ENCODE measurements at places on chromosomes 1 and 21.

GRCh38 chr1:149965440-149965839, 28.8 kb upstream of the MTMR11 start:
- no peak for DNase-seq

DNA sequence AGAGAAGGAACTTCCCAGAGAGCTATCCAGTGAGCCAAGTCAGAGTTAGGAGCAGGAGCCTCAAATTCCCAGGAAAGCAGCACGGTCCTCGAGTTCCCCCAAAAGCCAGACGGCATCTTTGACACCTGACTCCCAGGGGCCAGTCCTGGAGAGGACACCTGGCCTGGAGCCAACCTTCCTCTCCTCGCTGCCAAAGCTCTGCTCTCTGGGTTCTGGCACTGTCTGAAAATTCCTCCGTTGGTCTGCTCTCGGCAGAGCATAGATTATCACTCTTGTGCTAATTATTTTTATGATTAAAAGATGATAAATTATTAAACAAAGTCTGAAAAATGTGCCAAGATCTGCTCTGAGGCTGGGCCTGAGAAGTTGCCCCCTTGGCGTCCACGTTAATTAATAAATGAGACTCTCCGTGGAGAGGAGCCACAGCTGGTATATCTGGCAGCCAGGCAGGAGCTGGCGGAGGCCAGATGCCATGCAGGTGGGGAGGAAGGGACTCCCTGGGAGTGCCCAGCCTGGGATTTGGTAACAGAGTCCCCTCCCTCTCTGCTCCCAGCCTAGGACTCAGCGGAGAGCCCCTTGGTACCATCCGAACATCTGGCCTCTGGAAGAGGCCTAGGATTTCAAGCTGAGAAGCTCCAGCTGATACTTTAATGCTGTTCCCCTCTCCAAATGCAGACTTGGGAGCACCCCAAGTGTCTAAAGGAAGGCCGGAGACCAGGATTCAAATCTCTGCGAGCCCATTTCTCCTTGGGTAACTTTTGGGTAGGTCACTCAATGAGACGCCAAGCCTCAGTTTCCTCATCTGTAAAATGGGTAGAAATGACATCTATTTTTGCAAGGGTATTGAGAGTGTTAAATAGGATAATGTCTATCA, 163.7 kb upstream of the POU3F1 start:
- DNase-seq = no peak

GRCh38 chr1:18178111-18178510, 70.5 kb downstream of the IGSF21 start:
- no peak for DNase-seq

DNA sequence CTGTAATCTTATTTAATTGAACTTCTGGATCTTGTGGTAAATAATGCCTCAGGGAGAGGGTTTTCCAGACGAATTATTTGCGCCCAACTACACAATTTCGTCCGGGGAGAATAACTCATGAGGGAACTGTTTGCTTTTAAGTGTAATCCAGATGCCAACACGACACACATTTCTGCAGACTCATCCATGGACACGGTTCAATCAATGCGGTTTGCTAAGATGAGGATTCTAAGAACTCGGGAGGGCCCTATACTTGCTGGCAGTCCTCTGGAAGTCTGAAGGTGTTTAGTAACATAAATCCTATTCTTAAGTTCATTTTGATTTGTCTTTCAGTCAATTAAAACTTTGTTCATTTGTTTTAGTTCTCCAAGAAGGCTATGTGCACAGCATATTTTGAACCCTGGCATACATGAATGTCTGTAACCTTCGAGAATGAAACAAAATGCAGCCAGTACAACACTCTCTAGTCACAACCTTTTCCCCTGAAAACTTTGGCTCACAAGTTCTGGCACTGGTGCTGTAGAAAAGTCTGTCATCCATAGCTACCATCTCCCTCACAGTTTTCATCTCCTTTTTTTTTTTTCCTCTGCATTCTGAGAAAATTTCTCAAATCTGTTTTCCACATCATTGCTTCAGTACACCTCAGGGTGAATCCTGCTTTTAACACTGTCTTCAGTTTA, 38.8 kb downstream of the DIPK1A start:
- no peak for DNase-seq

GRCh38 chr1:86640161-86640670, 64.2 kb upstream of the SH3GLB1 start:
- DNase-seq = no peak

DNA sequence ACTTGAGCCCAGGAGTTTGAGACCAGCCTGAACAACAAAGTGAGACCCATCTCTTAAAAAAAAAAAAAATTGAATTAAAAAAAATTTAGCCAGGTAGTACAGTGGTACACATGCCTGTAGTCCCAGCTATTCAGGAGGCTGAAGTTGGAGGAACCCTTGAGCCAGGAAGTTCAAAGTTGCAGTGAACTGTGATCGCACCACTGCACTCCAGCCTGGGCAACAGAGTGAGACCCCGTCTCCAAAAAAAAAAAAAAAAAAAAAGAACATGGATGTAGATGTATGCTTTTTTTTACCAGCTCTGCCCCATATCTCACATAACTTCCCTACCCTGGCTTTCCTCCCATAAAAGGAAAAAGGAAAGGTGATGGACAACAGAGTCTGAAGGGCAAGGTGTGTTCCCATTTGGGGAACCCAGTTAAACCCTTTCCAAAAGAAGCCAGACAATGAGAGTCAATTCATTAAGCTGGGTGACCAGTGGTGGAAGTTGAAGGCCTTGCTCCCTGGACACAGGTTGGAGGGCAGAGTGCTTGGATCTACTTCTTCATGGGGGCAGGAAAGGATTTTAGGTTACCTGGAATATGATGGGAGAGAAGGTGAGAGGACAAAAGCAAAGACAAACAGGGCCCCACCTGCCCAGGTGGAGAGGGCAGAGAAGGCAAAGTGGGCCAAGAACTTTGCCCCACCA, 2.9 kb downstream of the KRTCAP2 start:
- DNase-seq = no peak

DNA sequence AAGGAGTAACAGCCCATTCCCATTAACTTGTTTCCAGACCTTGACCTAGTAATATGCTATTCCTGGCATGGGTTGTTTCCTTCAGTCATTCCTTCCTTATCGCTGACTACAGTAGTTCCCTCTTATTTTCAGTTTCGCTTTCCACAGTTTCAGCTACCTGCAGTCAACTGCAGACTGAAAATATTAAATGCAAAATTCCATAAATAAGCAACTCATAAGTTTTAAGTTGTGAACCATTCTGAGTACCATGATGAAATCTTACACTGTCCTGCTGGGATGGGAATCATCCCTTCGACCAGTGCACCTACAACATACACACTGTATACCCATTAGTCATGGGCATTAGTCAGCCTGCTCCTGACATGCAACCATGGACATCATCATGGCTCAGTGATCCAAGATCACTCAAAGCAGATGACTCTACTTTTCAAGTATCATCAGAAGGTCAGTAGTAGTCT, 66.7 kb downstream of the CCDC30 start:
- no peak for DNase-seq

DNA sequence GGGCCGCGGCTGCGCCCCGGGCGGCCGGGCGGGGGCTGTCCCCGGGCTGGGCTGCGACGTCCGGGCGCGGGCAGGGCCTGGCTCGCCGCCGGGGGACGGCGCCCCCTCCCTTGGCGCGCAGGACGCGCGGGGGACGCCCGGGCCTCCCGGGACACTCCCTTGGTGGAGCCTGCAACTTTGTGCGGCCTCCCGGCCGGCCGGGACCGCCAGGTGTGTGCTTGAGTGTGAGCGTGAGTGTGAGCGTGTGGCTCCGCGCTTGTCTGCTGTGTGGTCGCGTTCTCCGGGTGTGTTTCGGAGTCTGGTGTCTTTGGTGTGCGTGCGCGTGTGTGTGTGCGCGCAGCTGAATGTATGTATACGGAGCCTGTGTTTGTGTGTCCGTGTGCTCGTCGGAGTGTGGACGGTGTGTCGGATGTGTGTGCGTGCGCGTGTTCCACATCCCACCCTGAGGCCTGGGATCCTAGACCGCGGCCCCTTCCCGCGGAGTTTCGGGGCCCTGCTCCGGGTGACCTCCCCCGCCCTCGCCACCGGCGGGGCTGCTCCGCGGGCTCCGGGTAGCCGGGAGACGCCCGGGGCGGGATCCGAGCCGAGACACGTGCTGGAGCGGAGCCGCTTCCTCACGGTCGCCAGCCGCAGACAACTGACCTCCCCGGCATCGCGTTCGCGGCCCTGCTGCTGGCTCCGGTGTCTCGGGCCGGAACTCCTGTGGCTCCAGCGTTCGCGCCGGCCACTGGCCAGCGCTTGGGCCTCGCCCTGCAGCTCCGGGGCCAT, 1.7 kb downstream of the PTPRU start:
- no peak for DNase-seq

- no peak for DNase-seq
Observed at GRCh38 chr1:58627221-58627620, 50.2 kb upstream of the TACSTD2 start.

GRCh38 chr21:28337315-28337714, 655.4 kb downstream of the LTN1 start:
- no peak for DNase-seq

GRCh38 chr1:182368358-182368757, 23.2 kb downstream of the GLUL start:
- DNase-seq = no peak

GRCh38 chr1:176604461-176604860, 141.5 kb downstream of the PAPPA2 start:
- no peak for DNase-seq

DNA sequence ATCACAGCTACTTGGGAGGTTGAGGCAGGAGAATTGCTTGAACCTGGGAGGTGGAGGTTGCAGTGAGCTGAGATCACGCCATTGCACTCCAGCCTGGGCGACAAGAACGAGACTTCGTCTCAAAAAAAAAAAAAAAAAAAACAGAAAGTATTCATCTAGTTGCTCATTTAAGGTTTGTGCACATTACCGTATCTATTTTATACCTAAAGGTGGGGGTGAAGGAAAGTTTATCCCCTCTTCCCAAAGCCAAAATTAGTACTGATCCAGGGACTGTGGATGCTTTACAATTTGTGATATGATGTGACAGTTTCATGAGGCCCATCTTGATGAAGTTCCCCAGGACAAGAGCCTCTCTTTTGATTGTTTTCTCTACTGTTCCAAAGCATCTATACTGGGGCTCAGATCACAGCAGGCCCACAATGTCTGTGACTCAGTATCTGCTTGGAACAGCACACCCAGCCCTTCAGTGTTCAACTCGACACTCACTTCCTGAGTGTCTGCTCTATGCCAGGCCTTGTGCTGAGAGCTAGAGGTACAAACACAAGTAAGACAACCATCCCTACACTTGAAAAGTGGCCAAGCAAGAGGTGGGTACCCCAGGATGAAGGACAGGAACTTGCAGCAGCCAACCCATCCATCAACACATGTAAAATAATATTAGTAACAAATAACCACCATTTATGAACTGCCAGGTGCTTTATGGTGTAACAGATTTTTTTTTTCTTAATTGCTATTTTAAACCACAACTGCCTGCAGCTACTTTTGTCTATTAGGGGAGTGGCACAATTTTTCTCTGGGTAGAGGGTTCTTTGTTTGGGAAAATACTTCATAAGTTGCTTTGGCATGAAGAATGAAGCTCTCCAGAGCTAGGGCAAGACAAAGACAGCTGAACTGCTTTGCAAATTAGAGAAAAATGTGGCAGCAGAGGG, 29.0 kb upstream of the KHDRBS1 start:
- DNase-seq = no peak

DNA sequence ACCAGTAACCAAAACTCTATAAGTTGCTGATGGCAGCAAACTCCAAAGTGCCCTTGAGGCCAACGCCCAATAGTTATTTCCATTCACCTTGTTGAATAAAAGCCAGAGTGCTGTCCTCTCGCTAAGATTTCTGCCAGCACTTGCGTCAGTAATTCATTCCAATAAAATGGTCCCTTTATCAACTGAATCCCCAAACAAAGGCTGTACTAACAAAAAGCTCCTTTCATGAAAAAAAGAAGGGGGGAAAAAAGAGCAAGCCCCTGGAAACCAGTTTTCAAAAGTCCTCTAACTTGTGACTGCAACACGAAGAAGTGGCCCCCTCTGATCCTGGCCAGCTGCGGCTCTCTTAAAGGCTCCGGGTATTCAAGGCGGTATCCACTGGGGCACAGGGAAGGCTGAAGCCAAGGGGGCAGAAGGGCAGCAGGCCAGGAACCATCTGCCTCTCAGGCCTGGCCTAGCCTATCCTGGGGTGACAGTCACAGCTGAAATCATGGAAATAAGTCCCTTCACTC, 55.8 kb upstream of the ZNF326 start:
- no peak for DNase-seq

DNA sequence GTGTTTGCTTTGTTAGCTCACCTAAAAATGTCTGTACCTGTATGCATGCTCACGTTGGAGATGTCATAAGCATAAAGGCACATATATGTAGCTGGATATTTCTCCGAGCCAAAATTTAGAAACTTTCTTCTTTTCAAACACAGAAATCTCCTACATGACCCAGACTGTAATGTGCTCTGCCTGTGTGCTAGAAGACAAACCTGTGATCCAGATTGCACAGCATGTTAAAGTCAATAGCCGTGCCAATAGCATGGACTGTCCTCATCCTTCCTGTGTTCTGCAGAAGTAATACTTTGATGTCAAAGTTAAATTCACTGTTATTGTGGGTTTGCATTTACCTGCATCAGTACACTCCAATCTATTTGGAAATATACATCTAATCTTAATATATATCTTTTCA, 346.2 kb upstream of the ZRANB2 start:
- DNase-seq = no peak

- DNase-seq = no peak
Observed at GRCh38 chr1:226973371-226973897, 33.3 kb downstream of the COQ8A start.

DNA sequence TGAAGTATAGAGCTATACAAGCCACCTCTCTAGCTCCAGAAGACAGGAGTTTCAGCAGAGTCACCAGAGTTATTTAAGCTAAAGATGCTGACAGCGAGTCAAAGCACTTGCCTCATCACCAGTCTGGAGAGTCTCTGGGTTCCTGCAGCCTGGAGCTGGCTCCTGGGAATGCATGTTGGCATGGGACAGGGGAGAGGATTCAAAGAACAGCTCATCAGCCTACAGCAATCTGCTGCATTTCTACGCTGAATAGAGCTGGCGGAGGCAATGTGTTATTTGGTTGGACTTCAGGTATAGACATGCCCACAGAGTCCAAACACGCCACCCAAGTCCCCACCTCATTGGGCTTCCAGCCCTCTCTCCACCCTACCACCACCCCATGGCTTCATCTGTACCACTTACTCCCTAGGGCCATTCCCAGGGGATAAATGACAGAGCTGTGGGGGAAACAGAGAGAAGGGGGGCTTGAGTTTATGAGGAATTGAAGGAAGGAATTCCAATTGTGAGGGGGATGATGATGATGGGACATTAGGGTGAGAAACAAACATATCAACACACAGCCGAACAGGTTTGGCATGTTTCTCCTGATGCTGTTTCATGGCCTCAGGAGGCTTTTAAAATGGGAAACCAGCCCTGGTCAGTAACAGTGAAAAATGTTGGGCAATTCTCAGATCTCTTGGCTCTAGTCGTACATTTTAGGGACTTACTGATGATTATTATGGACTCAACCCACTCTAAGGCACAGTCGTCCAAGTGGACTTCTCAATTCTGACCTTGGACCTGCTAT, 58.4 kb downstream of the PLEKHA6 start:
- DNase-seq = no peak
